ENCODE measurements at places on chromosomes 12 and 14.
A peak's percentile ranks its signal among the peaks of the same experiment; 100 is the strongest.

DNA sequence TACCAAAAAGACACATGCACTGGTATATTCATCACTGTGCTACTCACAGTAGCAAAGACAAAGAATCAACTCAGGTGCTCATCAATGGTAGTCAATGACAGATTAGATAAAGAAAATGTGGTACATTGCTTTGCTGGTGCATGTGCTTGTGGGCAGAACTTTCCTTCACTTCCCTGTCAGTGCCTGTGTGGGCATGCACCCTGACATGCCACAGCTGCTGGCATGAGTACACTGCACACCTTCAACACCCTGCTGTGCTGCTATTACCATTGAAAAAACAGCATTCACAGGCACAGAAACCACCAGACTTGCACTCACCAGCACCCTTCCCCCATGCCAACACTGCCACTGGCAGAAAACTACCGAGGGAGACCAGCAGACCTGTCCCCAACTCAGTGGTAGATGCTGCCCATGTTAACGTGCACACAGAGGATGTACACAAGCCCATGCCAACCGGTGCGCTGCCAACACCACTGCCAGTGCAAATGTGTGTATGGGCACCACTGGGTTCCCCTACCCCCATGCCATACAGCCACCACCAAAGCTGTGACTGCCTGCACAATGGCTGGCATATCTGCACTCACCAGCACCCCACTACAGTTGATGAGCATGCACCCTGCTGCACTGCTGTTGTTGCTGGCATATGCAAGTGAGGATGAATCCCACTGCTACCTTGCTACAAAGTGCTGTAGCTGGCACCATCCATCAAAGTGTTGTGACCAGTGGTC lies 57.4 kb downstream of the APOBEC1 start:
- no peak for DNase-seq

- DNase-seq, result no peak
These were observed 282.1 kb downstream of the RPS29 start for GRCh38 chr14:49303946-49304516.

DNA sequence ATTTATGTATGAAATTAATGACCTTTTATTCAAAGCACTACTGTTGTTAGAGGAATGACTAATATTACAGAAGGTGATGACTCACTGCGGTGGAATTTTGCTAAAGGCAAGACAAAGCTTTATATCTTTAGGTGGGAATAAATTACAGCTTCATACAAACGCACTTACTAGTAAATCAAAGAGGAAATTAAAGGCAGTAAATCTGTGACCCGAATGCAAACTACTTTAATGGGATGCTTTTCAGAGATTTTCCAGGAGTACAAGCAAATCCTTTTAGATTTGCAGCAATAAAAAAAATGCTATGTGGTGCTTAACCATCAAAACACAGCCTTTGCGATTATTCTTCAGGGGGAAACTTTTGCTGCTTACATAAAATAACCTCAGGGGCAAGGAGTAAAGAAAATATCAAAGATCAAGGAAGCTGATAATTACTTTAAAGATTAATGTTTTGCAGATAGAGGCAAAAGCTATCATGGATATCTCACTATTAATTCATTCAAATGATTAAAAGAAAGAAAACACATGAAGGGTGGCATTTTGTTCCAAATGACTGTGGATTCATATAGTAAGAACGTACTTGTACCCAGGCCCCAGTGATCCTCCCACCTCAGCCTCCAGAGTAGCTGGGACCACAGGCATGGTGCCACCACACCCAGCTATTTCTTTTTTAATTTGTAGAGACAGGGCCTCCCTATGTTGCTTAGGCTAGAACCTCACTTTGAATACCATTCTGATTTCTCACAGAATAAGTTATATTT lies 98.9 kb downstream of the DENND5B start:
- no peak for DNase-seq

- no peak for DNase-seq
These were observed 13.5 kb downstream of the C14orf132 start for GRCh38 chr14:96052541-96053247.

DNA sequence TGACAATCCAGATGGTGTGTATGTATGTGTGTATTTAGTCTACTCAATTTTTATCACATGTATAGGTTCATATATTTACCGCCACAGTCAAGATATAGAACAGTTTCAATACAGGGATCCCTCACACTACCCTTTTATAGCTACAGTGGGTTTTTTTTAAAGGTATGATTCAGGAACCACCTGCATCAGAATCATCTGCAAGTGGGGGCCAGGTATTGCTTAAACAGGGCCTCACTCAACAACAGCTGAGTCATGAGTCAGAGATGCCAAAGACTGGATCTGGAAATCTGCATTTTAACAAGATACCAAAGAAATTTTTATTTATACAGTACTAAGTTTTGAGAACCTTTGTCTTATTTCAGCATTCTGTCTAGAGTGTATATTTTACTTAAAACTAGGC lies 117.6 kb downstream of the SLC35F4 start:
- no peak for DNase-seq

DNA sequence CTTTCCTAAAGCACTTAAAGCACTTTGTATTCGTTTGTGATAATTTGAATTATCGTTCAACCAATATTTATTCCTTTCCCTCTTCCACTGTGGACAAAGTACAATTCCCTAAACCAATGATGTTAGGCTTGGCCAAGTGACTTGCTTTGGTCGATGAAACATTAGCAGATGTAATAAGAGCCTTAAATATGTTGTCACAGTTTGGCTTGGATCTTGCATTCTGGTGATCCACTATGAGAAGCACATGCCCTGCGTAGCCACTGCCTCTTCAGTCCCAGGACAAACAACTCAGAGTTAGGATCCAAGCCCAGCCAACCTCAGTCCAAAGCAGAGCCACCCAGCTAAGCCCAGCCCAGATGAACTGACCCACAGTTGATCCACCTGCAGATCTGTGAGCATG lies 8.4 kb upstream of the C12orf75 start:
- DNase-seq, result no peak

- no peak for DNase-seq
These were observed 111.8 kb upstream of the DNM1L start for GRCh38 chr12:32567296-32567674.

GRCh38 chr12:96033549-96034389 lies 1.6 kb downstream of the LTA4H start:
- no peak for DNase-seq

GRCh38 chr12:123141615-123142517 lies 9.0 kb downstream of the PITPNM2 start:
- no peak for DNase-seq

DNA sequence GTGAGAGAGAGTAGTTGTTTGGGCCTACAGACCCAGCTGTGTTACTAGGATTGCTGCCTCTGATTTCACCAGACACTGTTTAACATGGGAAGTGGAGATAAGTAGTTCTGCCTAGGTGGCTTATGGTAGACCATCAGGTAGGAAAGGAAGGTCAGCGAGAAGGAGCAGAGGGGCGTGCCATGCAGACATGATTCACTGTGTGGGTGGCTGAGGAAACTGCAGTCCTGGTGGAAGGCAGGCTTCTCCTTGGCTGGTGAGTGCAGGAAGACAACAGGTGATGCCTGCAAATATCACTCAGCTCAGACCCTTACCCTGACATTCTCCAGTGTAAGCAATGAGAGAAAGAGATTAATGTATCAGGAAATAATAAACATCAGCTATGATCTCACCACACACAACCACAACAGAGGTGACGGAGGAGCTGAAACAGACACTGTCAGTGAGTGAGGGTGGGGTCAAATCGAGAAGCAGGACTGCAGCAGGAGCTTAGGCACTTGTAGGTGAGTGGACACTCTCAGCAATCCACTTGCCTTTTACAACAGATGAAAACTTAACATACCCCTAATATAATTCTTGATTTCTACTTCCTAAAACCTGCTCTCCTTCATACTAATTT lies 2.1 kb upstream of the PRR4 start:
- no peak for DNase-seq

DNA sequence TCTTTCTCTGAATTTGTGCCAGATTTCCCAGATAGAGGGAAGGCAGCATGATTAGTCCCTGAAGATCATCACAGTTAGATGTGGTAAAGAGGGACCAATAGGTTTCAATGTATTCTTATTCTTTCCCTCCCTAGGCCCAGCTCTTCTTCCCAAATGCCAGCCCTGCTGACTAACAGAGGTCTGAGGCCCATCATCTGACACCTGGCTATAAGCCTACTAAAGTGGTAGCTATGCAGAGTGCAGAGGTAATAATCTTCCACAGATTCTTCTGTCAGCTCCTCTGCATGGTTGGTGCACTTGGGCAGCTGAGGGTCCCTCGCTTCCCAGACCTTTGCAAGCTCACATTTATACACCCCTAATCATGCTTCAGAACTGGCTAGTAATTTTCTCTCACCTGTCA lies 63.7 kb upstream of the PZP start:
- DNase-seq, result no peak

DNA sequence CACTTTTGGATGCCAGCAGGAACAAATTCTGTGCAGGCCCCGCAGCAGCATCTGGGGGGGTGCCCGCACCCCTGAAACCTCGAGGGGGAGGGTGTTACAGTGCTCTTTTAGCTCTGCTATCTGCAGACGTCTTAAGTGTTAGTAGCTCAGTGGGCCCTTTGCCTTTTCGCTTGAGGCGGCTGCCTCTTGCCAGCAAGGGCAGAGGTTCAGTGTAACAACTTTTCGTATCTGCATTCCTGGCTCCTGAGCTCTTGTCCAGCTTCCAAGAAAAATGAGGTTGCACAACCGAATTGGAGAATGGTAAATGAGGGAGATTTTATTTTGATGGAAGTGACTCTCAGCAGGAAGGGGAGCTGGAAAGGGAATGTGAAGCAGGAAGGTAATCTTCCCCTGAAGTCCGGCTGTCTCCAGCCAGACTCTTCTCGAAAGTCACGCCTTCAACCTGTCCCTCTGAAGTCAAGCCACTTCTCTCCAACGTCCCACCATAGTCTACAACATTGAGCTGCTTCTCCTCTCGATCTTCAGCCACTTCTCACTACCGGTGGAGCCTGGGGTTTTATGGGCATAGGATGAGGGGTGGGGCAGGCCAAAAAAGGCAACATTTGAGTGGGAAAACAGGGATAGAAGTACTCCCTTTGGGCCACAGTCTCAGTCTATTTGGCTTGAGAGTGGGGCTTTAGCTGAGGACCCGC lies 17.8 kb downstream of the TAS2R50 start:
- DNase-seq, result no peak

DNA sequence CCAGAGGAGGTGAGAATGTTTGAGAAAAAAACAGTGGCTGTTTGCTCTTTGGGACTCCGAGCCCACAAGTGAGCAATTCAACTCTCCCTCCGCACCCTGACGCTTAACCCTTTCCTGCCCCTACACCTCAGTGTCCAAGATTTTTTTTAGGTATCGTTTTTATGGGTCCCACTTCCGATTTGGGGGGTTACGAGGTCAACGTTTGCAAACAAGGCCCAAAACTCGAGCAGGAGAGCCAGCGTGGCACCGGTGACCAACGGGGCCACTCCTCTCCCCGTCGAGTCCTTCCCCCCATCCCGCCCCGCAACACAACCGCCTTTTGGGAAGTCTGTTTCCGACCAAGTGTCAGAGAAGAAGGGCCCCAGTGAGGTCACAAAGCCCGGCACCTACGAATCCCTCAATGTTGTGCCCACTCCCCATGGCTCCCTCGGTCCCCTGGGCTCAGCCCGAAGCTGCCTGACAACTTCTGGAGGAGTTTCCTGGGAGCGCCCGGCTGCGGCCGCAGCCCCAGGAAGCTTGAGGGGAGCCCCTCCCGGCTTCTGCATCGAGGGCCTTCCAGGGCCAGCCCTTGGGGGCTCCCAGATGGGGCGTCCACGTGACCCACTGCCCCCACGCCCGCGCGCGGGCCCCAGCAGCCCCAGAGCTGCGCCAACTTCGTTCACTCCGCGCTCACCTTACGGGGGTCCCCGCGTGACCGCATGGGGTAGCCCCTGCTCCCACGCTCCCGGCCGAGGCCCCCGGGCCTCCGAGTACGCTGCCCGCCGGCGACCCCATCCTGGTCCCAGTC lies 1.2 kb downstream of the CDK2AP1 start:
- no peak for DNase-seq

GRCh38 chr14:74392616-74393570 lies 33.1 kb downstream of the SYNDIG1L start:
- DNase-seq, result no peak

- DNase-seq, result peak; percentile 6
These were observed 790 bp downstream of the NEDD1 start for GRCh38 chr12:96907671-96908422.

GRCh38 chr14:82398256-82398655 lies 864.6 kb upstream of the SEL1L start:
- no peak for DNase-seq

All from activated T-cell treated with anti-CD3 and anti-CD28 coated beads for 1 hour (primary cell).